ENCODE measurements at places on chromosomes 2 and 18. TPM values are rescaled to one million over a fixed set of nuclear protein-coding genes. Genes with fewer than 3 reads are reported as not detected.

Gene SPC25
- 0.18 TPM for total RNA-seq

Gene STRN
- 24.7 TPM for total RNA-seq

Gene AP1S3
- 46.3 TPM for total RNA-seq

GRCh38 chr2:211598238-211598637 lies 940.4 kb downstream of the ERBB4 start:
- DNase-seq, result no peak

DNA sequence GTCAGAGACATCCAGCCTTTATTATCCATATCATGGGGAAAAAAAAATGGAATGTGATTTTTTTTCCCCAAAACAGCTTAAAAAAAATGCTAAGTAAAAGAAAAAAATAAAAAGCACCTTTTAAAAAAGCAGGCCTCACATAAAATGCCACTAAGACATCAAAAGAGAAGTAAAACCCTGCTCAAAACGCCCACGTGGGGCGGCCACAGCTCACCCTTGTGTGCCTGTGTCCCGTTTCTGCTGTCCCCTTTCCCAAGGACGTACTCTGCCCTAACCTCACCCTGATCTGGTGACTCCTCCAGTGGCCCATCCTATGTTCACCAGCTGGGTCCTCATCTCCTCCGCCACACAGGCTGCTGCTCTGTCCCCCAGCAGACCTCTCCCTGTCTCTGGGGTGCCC lies 125.4 kb downstream of the NEDD4L start:
- DNase-seq, result no peak

Gene EHD3
- total RNA-seq, result 40.3 TPM

DNA sequence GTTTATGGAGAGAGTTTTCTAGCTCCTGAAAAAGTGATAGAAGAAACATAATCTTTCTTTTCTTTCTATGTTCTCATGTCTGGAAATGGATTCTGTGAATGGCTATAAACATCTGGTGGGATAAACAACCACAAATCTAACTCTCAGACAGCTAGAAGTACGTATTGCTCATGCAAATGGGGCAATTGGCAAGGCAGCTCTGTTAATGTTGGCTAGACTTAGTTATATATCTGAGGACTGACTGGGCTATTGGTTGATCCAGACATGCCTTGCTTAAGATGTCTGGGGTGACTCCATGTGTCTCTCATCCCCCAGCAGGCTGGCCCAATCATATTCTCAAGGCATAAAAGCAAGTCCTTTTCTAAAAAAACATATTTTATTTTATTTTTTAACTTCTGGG lies 939.2 kb upstream of the NRXN1 start:
- DNase-seq, result no peak

GRCh38 chr2:142445551-142446072 lies 314.8 kb upstream of the LRP1B start:
- DNase-seq, result no peak

Gene MAP4K3
- total RNA-seq, result 9.9 TPM

Gene GNAL
- 0.22 TPM for total RNA-seq

DNA sequence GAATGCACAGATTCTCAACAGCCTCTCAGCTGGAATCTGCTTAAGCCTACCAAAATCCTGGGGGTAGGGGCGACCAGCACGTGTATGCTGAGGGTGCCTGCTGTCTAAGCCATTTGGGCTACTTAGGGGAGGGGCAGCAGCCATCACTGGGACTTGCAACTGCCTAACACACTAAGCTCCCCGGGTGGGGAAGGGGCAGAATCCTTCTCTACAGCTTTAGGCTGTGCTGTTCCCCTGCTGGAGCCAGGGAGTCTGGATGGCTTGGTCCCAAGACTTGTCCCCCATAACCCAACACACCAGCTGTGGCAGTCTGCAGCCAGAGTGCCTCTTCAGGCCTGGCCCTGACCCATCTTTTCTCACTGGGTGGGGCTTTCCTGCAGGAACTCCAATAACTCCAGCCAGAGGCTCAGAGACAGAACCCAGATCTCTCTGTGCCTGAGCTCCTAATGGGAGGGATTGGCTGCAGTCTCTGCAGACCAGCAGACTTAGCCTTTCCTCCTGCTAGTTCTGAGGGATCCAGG lies 305.4 kb upstream of the RND3 start:
- DNase-seq, result no peak

Gene ARMC9
- total RNA-seq, result 9.0 TPM

Data from activated B cell treated with CpG ODN at 0.5 μM for 24 hours (primary cell).